ENCODE measurements at places on chromosomes 5 and 9.

DNA sequence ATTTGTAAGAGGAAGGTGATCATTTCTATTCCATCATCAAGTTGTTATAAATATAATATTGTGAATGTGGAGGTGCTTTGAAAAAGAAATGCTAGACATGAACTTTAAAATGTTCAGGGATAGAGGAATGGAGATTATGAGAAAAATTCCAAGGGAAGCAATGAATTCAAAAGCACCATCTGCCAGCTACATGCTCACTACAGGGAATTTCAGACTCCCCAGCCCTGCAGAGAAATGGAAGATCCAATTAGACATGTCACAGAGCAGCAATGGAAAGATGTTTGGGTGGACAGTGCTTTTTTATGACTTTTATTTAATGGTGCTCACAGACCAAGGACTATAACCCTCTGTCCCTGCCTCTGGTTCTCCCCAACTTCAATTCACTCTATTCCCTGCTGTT is 209.7 kb downstream of the ESM1 start:
- no peak for DNase-seq

- peak; percentile 99 for DNase-seq
These were observed 18.2 kb downstream of the SLC22A5 start for GRCh38 chr5:132387640-132388117.

- DNase-seq, result no peak
These were observed 496.6 kb downstream of the CTNND2 start for GRCh38 chr5:11407556-11408145.

- DNase-seq, result no peak
These were observed 138.7 kb upstream of the NR3C1 start for GRCh38 chr5:143541943-143542797.

GRCh38 chr5:119651486-119651885 is 22.1 kb downstream of the FAM170A start:
- DNase-seq, result no peak

DNA sequence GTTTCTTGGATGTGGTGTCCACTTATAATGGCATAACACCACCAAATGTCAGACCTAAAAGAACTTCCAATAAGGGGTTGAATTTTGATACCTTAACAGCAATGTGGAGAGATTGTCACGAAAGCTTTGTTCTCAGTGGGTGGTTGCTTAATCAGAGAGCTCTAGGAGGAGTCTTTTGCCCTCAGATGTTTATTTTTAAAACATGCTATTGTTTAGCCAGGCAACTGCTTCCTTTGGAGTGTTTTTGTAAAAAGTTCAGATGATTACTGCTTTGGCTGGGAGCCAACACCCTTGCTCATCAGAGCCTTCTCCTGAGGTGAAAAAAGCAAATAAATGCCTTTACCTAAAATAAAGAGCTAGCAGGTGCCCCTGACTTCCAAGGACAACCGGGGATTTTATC is 65.0 kb downstream of the SLC1A1 start:
- DNase-seq, result no peak

GRCh38 chr5:33146881-33147280 is 293.9 kb upstream of the TARS1 start:
- peak; percentile 10 for DNase-seq

DNA sequence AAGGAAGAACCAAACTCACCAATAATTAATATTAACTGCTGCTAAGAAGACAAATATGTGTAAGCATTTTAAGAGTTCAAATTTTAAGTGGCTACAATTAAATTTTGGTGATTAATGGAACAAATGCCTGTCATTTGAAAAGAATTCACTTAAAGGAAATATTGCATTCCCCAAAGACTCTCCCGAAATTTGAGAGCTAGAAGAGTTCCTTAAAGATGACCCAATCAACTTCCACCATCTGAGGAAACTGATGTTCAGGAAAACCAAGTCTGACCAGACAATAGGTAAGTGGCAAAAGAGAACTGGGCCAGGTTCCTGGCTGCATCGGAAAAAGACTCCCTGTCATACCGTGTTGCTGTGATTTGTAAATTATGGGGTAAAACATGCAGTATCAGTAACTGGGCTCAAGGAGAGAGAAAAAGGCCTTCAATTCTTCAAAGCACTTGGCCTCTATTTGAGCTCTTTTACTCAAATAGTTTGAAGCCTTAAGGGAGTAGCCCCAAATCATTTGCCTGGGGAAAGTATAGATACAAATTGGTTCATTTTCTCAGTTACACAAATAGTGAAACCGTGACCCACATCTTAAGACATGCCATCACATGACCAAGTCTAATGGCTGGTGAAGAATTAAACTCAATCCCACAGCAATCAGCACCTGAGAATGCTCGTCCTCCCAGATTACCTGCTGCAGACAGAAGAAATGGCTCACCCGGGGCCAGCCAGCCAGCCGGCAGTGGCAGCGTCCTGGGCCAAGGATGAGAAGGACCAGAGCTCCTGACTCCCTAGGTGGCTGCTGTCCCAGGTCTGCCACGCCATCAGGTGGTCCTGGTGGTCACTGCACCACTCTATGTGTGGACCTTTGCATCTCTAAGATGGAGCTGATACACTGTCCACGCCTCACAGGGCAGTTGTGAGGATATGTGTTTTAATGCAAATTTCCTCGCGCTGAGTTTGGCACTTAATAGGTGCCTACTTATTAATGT is 162.9 kb downstream of the TTLL11 start:
- DNase-seq, result no peak

DNA sequence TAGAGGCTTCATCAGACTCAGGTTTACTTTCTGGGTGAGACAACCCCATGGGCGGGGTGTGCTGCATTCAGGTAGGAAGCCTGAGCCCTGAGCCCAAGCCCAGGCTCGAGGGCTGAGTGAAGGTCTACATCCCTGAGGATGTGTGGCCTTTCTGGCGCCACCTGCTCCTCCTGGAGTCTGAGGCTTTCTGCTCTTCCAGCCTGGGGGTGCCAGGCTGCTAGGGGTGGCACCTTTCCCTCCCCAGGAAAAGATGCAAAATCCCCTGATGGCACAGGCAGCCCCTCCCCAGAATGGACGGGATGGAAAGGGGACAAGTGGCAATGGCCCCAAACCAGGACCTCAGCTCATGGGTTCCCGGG is 44.4 kb upstream of the PRRC2B start:
- no peak for DNase-seq

DNA sequence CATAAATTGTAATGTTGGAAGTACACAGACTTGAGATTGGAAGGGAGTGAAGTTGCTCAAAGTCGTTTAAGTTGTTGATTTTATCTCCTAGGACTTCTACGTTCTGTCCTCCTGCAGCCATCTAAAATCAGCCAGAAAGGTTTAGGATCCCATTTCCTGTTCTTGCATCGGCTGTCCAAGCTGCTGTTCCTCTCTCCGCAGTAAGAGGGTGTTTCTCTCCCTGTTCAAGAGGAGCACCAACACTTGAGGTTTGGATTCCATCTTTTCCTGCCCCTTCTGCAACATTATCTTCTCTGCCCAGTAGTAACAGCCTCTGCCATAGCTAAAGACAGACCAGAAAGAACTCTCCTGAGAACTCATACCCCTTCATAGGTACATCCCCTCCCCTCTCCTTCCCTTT is 373.4 kb downstream of the GADD45G start:
- no peak for DNase-seq

DNA sequence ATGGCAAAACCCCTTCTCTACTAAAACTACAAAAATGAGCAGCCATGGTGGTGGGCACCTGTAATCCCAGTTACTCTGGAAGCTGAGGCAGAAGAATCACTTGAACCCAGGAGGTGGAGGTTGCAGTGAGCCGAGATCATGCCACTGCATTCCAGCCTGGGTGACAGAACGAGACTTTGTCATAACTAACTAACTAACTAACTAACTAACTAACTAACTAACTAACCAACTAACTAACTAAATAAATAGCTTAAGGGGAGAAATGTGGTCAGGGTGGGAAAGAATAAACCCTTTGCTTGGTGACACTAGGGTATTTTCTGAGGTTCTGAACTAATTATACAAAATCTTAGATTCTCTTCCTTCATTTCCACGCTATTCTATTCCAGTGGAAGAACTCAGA is 184.4 kb upstream of the MEF2C start:
- DNase-seq, result no peak

DNA sequence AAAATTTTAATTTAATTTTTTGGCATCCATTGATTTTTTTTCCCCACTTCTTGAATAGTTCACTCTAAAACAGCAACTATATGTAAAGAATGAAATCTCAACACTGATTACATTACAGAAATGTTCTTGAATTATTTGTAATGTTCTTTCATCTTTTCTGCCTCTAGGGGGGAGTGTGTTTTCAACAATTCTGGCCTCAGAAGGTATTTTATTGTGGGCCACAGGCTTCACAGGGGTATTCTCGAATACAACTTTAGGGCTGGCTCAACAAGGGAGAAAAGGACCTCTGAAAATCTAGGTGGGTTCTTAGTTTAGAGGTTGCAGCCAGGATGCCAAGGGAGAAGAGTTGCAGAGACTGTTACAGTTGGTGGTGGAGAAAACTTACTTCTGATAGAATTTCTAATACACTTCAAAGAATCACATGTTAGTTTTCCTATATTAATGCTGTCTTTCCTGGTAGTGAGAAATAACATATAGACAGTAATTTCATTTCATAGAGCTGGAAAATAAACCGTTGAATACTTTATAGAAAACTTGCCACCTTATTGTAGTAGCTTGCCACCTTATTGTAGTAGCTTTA is 3.6 kb upstream of the NPR3 start:
- DNase-seq, result no peak

- no peak for DNase-seq
These were observed 118.2 kb upstream of the TBC1D2 start for GRCh38 chr9:98373609-98374008.

GRCh38 chr5:179146277-179146676 is 86.1 kb downstream of the ZNF354C start:
- no peak for DNase-seq

DNA sequence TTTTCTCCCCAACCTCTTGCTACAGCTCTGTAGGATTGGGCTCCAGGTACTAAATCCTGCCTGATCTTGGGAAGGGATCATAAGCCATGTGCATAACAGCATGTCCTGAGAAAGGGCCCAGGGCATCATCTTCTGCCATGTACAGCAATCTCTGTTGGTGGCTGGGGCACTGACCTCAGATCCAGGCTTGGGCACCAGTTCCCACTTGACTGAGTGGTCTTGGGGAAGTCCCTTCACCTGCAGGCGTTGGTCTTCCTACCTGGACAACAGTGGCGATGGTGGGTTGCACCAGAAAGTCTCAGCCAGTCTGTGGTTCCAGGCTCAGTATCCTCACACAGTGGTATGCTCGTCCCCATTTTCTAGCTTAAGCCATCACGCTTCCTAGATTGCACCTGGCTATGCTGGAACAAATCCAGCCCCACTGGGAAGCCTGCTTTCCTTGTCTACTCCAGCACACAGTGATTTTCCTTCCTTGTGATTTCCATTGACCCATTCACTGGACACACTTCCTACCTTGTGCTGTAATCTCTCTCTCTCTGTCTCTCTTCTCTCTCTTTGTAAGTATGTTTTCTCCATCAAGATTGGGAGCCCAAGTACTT is 121.7 kb upstream of the PITX1 start:
- no peak for DNase-seq

GRCh38 chr5:144815131-144815530 is 644.5 kb downstream of the KCTD16 start:
- no peak for DNase-seq

DNA sequence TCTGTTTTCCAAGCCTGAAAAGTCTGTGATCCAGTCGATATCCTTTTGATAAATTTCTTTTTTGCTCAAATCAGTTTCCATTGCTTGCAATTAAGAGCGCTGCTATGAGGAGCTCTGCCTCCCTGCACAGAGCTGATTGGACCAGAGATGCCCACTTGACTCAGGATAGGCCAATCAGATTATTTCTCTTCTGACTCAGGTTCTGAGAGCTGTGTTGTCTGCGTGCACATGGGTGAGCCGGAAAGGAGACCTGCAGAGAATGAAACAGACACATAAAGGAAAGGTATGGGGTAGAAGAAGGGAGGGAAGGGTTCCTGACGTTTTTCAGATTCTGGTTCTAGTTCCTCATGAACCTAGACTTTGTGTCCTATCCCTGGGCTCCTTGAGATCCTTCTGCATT is 15.8 kb upstream of the FABP6 start:
- no peak for DNase-seq

- no peak for DNase-seq
These were observed 33.1 kb downstream of the BOD1 start for GRCh38 chr5:173583346-173583745.

DNA sequence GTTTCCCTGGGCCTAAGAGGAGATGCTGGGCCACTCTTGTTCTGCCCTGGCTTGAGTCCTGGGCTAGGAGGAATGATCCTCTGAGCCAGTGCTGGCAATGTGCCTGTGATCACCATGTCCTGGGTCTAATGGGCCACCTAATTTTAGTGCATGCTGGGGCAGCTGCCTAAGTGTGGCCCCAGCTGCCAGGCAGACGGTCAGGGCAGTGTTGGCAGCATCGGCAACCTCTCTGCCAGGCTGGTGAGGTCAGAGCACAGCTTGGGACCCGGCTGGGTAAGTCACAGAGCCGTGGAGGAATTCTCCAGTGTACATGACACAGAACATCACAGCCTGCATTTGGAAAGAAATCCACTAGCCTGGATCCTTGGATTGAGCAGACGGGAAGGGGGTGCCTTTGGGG is 21.4 kb upstream of the PITX1 start:
- DNase-seq, result no peak

- DNase-seq, result no peak
These were observed 28.6 kb upstream of the FEM1C start for GRCh38 chr5:115573133-115573532.

GRCh38 chr5:78335976-78336375 is 24.4 kb upstream of the SCAMP1 start:
- DNase-seq, result peak; percentile 16

GRCh38 chr5:139461698-139462097 is 845 bp downstream of the ECSCR start:
- DNase-seq, result no peak

- peak; percentile 74 for DNase-seq
These were observed 23.4 kb downstream of the PAM start for GRCh38 chr5:102778478-102778877.

DNA sequence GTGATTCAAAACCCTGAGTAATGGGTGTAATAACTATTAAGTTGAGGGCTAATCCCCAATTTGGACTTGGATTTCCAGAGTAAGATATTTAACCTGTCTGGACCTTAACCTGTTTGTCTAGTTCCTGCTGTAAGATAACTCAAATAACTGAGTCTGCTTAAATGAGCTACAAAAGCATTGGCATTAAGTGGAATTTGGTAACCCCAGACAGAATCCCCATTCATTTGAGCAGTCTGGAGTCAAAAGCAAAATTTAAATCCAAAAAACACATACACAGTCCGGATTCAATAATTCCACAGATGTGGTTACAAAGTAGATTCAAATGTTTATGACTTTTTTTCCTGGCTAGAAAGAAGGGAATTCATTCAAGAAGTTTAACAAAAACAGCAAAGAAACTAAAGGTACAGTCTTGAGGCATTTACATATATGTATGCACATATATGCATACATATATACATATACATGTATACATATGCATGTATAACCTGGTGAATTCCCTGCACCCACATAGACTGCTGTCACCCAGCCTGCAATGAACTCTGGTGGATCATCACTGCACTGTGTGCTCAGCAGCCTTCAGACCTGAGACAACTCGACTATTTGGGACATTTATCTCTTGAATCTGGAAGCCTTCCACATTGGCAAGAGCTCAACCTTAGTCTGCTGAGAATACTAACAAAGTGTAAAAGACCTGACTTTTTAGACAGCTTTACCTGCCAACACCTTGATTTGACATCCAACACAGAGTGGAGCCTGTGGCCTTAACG is 205.4 kb downstream of the LURAP1L start:
- DNase-seq, result no peak

GRCh38 chr5:5705010-5705409 is 282.5 kb downstream of the ICE1 start:
- no peak for DNase-seq
